DMS79 treated with DMSO at 0.1 percent for 48 hours (cell line): ENCODE measurements at places on chromosomes 4 and X.

DNA sequence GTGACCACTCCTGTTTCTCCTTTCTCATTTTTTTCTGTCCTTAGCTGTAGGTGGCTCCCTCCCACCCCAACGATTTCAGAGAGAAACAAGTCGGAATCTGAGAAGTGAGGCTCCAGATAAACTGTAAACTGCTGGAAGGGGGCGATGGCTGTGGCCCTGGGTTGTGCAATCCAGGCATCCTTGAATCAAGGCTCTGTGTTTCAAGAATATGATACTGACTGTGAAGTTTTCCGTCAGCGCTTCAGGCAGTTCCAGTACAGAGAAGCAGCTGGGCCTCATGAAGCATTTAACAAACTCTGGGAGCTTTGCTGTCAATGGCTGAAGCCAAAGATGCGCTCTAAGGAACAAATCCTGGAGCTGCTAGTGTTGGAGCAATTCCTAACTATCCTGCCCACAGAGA is 37.7 kb downstream of the ETDC start:
- DNase-seq = no peak

DNA sequence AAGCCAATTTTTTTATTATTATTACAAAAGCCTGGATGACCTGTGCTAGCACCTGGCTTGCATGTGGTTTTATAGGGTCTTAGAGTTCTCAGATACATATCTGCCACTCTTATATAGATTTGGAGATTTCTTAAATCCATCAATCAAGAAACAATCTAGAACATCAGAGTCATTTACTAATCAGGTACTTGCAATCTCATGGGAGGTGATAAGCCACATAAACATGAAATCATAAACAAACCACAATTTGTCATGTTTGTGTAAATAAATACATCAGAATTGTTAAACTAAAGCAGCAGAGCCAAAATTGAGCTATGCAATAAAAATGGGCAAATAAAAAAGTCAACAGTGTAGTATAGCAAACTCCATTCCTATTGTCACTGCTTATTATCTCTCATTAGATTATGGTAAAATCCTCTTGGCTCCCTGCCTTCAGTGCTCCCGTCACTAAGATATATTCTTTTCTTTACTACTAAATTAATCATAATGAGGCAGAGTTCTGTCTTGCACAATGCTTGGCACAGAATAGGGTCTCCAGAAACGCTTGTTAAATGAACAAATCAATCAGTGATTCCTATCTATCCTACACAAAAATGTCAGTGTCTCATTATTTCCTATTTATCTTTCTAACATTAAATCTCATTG is 108.7 kb upstream of the TTC29 start:
- no peak for DNase-seq

DNA sequence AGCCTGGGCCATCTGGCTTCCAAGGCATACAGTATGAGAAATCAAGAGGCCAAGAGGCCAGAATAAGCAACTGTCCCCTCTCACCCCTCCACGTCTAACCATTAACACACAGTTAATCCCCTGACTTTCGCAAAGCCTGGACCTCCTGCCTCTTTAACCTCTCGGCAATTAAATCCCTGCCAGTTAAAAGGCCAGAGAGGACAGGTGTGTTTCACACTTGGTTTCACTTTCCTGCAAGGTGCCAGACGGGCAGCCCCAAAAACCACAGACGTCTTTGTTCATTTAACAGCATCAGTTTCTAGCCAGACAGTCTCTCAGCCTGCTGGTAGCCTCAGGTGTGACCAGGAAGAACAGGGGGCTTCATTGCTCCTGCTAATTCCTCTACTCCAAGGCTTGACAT is 91.1 kb upstream of the KIT start:
- peak; percentile 82 for DNase-seq

DNA sequence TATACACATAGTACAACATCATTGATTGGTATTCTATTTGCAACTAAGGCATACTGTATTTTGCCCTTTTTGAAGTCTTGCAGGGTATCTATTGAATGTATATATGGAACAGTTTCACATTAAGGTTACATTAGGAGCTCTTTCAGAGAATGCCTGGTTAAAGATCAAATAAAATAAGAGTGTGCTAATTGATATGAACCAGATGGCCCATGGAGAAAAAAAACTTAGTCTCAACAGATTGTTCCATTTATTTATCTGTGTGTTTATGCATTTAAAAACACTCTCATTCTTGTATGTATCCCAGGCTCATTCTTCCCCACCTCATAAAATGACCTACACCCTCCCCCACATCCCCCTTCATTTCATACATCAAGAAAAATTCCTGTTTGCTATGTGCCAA is 35.2 kb upstream of the GRIA2 start:
- DNase-seq = no peak

DNA sequence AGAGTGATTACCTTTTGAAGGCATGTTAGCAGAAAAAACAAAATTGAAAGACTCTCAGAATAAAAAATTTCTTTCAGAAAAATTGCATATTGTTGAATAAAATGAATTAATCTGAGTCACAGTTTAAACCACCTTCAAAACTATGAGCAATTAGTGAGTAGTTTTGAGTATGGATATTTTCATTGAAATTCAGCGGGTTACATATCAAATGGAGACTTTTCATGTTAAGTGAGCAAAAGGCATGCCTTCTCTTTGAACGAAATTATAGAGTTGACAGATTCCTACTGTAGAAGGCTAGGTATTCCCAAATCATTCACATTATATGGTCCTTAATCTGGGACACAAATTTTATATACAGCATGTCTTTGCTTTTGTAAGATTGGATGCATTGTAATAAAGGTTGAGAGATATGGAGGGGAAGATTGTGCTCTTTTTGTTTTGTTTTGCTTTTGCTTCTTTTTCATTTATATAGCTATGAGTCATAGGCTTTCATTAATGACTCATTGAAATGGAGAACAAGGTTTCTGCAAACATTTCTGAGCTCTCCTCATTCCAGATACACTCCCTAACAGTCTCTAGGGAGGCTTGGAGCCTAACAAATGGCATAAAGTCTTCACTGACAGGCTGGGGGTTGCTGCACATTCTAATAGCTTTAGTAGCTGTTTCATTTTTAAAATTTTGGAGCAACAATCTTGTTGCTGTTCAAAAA is 21.6 kb downstream of the PCDH18 start:
- DNase-seq = no peak

DNA sequence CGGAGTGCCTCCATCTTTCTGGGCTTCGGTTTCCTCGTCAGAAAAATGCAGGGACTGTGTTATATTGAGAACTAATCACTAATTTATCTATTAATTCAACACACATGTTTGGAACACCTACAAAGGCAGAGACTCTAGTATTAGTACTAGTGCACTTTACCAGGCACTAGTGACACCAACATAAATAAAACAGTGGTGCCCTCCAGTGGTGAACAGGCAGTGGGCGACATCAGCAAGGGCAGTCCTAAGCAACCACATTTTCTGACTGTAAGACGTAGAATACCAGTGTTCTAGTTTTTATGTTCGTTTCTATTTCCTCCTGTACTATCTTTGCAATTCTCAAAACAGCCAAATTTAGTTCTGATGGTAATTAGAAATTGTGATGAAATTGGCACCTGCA is 69.1 kb upstream of the UCP1 start:
- no peak for DNase-seq

DNA sequence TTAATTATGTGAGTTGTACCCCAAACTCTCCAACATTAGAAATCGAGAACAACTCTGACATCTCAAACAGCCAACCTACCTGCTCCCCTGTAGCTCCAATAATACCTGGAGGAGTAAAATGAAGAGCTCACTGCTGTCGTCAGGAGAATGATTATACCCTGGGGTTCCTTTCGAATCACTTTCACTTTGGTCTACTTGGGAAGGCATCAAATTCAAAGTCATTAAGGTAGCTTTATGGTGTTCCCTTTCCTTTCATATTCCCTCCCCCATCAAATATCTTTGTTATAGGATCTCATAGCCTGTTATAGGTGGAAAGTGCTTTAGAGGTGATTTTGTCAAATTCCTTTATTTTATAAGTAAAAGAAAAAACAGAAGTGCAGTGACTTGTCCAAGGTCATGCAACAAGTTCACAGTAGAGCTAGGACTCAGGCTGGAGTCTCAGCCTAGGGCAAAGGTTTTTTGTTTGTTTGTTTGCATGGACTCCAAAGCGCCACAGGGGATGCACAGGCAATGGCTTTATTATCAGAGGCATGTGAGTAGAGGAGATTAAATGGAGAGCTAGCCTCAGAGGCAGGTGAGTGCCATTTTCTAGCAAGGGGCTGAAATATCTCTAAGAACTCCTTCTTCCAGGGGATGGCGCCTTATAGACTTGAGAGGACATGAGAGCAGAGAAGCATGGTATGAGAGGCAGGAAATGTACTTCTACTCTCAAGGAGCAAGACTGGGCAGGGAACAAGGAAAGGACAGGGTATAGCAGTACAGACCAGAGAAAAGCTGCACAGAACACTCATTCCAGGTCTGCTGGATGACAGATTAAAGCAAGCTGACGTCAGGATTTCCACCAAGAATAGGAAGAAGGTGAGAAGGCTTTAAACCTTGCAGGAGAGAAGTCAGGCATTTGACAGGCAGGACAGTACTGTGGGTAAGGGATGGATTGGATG is 262.1 kb upstream of the GPC4 start:
- DNase-seq = no peak

- peak; percentile 16 for DNase-seq
Measured at GRCh38 chr4:105276361-105277104, 129.9 kb downstream of the TET2 start.

GRCh38 chrX:1784773-1785172 is 169.9 kb downstream of the ASMT start:
- no peak for DNase-seq

DNA sequence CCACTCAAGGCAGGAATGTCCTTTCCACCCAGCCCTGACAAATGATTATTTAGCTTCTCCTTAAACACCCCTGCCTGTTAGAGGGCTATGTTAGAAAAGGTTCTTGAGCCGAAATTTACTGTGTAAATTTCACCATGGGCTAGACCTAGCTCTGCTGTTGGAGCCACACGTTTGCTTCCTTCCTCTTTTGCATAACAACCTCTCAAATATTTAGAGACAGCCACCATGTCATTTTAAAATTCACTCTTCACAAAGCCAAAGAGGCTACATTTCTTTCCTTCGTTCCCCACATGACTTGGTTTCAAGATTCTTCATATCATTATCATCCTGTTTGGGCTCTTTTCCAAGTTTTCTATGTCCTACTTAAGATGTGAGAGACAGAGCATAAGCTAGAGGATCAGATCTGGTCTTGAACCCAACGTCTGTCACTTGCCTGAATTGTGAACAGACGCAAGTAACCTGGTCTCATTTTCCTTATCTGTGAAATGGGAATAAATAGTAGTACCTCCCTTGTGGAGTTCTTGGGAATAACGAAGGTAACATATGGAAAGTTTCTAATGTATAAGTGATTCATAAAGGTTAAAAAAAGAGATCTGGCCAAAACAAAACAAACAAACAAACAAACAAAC is 6.7 kb downstream of the DOCK11 start:
- DNase-seq = no peak

DNA sequence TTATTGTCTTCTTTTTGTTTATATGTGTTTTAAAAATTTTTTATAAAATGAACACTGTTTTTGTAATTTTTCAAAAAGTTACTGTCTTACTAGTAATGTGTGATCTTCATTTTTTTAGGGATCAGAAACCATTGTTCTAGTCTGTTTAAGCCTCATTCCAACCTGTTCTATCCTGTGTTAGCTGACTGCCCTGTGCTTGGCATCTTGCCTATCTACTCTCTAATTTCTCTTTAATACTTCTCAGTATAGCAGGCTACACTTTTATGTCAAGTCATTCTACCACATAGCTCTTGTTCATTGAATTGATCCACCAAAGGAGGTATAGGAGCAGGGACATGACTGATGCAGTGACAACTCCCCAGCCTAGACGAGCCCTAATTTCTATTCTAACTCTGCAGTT is 70.2 kb upstream of the PLS3 start:
- DNase-seq = no peak

- peak; percentile 29 for DNase-seq
Measured at GRCh38 chr4:156169011-156169410, 215.3 kb upstream of the CTSO start.

DNA sequence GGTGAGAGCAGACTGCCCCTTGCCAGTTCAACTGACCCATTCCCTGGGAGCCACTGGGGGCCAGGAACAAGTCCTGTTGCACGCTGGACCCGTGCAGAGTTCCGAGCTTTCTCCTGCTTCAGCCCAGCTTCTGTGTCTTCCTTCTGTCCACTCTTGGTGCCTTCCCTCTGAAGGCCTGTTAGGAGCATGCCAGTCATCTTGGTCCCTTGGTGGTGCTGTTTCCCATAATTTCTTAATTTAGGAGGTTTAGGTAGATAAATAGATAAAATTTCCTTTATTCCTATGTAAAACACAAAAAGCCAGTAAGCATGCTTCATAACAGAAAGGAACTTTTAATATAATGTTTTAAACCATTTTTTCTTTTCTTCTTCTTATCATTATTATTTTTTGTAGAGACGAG is 672.7 kb downstream of the CCSER1 start:
- DNase-seq = no peak

GRCh38 chr4:104896660-104897645 is 249.7 kb upstream of the TET2 start:
- DNase-seq = no peak

DNA sequence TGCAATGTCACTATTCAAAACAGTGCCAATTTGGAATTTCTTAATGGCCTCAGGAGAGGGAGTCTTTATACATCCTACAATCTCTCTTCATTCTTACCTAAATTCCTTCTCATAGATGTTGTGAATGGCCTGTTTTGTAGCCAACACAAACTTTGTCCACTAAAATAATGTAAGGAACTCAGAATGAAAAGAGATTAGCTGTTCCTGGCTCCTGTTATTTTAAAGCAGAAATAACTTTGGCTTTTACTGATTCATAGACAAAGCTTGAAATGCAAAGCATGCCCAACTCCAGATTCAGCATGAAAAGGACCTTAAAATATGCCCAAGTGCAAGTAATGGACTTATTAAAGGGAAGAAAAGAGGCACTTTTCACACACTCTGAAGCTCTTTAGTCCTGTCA is 146.0 kb upstream of the GPC4 start:
- DNase-seq = no peak

GRCh38 chr4:39446483-39446841 is 12.3 kb downstream of the RPL9 start:
- no peak for DNase-seq

- no peak for DNase-seq
Measured at GRCh38 chrX:70007946-70008345, 41.8 kb downstream of the AWAT2 start.

DNA sequence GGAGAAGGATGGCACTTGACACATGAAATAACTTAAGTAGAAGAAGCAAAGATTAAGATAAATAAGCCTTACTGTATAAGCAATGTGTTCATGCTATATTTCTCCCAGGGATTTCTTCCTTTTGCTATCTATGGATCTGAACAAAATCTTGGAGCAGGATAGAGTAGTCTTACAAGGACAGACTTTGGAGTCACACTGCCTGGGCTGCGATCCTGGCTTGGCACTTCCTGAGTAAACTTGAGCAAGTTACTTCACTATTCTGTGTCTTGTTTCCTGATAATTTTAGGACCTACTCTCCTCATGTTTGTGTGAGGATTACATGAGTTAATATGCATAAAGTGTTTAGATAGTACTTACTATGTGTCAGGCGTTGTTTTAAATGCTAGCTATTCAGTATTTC is 340.0 kb upstream of the MAOA start:
- DNase-seq = no peak

GRCh38 chr4:1060121-1060520 is 48.7 kb downstream of the FGFRL1 start:
- DNase-seq = no peak
